ENCODE measurements at places on chromosomes 13 and 19.

DNA sequence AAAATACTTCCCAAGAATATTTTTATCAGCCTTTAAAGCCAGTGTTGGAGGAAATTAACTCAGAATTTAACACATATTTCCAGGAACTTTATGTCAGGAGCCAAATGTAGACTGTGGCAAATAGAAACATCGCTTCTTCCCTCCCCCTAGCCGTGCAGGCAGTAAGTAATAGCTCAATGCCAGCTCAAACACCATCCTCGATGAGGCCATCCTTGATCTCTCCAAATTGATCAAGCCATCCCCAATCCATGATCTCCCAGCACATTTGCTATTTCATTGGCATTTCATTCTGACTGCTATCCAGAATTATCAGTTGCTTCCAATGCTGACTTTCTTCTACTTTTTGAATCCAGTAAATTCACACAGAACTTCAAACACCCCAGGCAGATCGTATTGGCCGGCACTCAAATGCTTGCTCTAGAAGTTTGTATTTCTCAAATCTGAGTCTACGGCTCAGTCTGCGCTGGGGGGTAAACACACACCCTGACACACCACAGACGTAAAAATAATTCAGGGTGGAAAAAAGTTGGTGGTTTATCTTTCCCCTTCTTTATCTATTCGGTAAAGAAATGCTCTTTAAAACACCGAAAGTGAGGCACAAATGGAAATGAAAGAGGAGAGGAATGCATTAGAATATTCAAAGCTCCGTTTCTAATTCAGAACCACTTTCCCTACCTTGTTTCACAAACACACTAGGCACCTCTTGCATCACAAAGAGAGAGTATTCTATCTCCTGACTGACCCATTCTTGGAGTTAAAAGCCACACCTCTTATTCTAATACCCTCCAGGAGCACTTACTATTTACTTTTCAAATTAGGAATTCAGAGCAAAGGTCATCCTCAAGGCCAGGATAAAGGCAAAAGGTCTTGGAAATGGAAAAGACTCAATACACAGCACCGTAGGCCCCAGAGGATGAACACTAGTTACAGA lies 991 bp downstream of the OBI1 start:
- DNase-seq: no peak

DNA sequence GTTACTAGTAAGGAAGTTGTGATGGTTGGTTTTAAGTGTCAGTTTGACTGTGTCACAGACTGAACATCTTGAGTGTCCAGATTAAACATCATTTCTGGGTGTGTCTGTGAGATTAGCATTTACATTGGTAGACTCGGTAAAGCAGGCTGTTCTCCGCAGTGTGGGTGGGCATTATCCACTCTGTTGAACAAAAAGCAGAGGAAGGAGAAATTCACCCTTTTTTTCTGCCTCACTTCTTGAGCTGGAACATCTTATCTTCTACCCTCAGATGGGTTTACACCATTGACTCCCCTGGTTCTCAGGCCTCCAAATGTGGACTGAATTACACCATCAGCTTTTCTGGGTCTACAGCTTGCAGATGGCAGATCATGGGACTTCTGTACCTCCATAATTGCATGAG lies 63.7 kb upstream of the ZDHHC20 start:
- DNase-seq: no peak

GRCh38 chr19:49145573-49146407 lies 9.4 kb downstream of the HRC start:
- DNase-seq: peak; percentile 44

DNA sequence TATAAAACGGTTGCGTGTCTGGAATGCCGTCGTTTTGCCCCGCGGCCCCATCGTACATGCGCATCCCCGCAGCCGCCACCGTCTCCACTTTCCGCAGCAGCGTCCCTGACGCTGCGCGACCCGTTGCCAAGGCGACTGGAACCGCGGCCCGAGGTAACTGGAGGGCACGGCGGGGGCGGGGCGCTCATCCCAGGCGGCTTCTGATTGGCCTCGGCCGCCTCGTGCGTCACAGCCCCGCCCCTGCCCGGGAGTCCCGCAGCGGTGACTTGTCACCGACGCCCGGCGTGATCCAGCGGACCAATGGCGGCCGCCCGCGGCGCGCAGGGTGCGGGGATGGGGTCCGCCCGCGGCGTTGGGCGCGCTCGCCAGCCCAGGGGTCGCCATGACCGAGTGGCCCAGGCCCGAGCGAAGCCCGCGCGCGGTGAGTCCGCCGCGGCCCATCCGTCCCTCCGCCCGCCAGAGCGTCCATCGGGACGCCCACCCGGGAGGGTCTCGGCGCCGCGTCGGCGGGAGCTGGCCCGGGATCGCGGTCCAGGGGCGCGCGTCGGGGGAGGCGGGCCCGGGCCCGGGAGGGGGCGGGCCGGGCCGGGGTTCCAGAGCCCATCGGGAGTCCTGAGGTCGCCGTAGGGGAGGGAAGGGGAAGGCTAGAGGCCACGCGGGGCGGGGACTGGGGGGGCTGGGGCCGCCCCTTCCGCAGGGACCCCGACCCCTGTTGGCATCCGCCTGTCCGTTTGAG lies at the start of gene ZSCAN1:
TSS of gene ZSCAN1 (plus strand) at position 285 of the 736 bp plus-strand sequence. CDS start 3,812 bp downstream, outside the sequence.
- peak; percentile 95 for DNase-seq

DNA sequence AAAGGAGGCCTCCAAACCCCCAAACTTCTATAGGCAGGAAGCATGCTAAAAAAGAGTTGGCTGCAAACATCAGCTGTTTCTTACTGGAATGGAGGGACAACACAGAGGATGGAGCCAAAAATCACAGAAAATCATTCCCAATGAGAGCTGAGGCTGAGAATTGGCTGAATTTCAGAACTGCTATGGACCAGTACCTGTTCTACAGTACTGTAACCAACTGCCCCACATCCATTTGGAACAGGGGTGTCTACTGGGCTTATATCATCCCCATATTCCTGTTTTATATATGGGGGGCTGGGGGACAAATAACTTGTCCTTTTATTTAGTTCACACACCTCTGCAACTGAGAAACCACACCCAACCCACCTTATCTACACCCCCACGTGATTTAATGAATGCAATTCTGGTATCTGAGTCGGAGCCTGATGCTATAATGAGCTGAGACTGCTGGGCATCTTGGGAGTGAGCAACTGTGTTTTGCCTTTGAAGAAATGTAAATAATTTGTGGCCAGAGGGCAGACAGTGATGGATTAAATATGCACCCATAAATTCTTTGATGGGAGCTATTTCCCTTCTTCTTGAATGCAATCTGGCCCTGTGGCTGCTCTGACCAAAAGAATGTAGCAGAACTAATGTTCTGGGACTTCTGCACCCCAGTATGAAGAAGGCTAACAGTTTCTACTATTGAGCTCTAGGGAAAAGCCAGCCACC lies 82.6 kb downstream of the TBC1D4 start:
- DNase-seq: no peak

- no peak for DNase-seq
Measured at GRCh38 chr13:111325941-111326620, 5.6 kb downstream of the TEX29 start.

DNA sequence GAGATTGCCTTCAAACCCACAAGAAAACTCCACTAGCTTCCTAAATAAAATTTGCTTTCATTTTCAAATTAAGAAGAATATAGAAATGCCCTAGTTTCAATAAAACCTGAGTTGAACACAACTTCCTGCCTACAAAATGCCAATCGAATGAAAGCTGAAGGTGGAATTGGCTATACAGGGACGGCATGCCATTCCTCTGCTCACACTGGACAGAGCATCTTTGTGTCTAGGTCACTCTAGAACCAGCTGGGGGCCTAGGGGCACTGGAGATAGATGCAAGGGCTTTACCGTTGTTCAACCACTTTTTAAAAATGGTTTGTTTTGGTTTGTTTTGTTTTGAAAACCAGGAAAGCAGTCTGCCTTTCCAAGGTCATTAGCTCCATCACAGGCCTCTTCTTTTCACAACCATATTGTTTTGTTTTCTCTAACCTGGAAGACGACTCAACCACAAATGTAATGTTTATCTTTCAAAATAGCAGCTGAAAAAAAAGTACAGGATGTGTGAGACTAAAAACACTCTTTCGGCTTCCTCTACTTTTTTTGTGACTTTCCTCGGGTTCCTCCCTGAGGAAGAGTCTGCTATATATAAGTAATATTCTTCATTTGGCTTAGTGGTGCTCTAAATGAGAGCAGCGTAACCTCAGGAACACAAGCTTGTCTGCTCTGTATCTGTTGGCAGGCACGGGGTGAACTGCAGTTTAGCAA lies 11.9 kb upstream of the ITM2B start:
- DNase-seq: no peak

DNA sequence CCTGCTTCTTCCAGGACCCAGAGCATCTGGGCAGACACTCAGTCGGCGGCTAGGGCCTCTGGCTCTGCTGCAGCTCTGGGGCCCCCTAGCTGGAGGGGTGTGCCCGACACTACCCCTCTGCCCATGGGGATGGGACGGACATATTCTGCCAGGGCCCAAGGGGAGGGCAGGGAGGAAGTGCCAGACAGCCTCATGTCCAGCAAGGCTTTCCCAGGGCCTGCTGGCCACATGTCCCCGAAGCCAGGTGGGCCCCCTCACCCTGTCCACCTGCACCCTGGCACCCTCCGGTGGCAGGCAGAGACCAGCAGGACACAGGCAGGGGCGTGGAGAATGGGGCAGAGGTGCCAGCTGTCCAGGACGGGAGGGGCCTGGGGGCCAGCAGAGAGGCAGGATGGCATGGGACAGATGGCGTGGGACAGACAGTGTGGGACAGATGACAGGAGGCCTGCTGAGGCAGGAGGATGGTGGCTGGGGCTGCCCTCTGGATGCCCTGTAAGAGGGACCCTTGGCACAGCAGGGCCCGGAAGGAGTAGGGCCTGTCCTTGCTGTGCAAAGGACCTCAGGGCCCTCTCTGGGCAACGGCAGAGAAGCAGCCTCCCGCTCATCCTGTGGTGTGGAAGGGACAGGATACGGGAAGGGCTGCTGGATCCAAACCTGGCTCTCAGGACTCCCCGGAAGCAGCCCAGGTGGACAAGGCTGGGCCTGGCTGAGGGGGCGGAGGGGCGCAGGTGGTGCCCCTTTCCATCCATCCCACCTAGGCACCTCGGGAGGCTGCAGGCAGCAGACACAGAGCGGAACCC lies 29.1 kb downstream of the CEBPG start:
- no peak for DNase-seq

DNA sequence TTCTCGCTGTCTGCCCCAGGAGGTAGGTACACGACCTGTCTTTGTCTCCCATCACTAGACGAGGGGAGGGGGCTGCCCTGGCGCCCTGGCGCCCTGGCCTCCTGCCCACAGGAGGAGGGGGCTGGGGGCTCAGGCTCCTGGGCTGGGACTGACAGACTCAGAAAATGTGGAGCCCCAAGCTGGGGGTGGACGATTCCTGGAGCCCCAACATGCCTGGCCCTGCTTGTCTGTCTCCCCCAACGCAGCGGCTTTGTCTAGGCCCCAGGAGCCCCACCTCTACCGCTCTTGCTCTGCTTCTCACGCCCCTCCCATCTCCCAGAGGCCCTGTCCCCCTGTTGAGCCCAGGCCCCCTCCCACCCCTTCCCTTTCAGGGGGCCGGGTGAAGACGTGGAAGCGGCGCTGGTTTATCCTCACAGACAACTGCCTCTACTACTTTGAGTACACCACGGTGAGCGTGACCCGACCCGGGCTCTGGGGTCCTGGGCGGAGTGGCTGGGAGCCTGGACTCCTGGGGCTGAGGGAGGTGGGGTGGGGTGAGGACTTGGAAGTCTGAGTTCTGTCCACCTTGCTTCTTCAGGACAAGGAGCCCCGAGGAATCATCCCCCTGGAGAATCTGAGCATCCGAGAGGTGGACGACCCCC lies 8.6 kb downstream of the CYTH2 start:
- no peak for DNase-seq

GRCh38 chr13:94559222-94559795 lies 36.6 kb downstream of the TGDS start:
- no peak for DNase-seq
